B cell (primary cell): ENCODE measurements at places on chromosomes 1 and 21. TPM values are rescaled to one million over a fixed set of nuclear protein-coding genes. Genes with fewer than 3 reads are reported as not detected.
A peak's percentile ranks its signal among the peaks of the same experiment; 100 is the strongest.

NECTIN4 gene
- not detected in 2 replicates for total RNA-seq

DNA sequence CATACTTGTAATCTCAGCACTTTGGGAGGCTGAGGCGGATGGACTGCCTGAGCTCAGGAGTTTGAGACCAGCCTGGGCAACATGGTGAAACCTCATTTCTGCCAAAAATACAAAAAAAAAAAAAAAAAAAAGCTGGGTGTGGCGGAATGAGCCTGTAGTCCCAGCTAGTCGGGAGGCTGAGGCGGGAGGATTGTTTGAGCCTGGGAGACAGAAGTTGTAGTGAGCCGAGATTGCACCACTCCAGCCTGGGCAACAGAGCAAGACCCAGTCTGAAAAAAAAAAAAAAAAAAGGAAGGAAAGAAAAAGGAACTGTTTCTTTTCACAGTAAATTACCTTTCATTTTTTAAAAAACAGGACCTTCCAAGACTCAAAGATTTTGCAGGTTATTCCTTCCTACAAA is 29.5 kb downstream of the LIN9 start:
- DNase-seq = no peak

- DNase-seq = no peak
Measured at GRCh38 chr1:59418363-59419144, 121.7 kb downstream of the FGGY start.

GPR25 gene
- total RNA-seq = 1.8 and 3.1 TPM in 2 replicates

DNA sequence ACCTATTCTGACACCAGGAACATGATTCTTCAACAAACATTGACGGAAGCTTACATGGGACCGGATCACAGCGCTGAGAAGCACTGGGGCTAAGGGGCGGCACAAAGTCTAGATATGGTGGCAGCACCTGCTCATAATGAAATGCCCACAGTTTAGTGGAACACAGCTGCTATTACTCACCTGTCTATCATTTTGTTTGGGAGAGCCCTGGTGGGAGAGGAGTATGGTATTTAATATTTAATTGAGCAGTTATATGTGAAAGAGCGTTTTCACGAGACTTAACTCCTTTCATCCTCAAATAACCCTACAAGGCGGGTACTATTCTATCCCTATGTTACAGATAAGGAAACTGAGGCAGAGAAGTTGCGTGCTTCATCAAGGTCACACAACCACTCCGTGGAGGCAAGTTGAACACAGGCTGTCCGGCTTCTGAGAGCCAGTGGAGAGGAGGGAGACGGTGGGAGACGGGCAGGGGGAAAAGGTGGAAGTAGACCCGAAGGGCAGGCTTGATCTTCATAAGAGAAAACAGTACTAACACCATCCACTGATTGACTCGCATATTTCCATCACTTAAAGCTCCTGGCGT is 790 bp upstream of the TSNAX start:
- peak; percentile 22 for DNase-seq

GRCh38 chr1:4079815-4080214 is 179.7 kb upstream of the C1orf174 start:
- no peak for DNase-seq

DNA sequence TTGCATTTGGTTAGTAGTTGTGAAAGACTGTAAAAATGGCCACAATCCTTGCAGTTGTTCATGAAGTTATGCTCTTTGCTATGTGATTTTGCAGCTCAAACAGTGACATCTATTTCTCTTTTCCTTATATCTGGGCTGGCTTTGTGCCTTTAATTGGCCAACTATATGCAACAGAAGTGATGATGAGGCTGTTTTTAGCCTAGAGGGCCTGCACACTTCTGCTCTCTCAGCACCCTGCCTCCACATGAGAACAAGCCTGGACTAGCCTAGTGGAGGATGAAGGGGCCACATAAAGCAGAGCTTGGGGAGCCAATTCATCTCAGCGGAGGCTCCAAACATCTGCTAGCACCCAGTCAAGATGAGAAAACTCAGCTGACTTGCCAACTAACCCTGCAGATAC is 339.8 kb downstream of the OMA1 start:
- DNase-seq = no peak

GRCh38 chr1:6040861-6041415 is 4.8 kb upstream of the KCNAB2 start:
- DNase-seq = no peak

DNA sequence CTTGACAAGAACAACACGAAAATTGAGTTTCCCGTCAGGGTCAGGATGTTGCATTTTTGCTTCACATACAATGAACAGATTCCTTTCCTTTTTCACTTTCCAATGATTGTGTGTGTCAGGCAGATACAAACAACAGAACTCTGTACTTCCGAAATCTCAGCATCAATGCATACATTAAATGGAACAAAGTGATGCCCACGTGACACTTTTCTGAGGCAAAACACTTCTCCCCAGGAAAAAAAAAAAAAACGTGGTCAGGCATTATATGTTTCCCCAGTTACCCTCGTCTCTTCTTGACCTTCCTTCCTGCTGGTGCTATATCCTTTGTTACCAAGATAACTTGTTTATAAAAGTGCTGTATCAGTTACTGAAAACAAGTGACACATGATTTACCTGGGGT is 181.8 kb downstream of the ZNF281 start:
- no peak for DNase-seq

DNA sequence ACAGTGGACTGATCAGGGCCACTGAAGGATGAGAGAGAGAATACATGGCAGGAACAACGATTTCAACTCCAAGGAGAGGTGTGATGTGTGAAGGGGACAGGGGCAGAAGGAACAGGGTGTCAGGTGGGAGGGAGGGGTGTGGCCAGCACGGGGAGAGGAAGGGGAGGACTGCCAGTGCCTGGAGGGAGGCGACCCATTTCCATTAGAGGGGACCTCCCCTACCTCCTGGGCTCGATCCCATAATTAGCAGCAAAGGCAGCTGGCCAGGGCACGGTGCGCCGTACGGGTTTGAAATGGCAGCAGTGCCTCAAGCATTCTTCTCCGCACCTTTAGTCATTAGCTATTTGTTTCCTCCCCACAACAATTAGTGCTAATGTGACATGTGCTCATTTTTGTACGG is 22.7 kb downstream of the CRYAA start:
- no peak for DNase-seq

DNA sequence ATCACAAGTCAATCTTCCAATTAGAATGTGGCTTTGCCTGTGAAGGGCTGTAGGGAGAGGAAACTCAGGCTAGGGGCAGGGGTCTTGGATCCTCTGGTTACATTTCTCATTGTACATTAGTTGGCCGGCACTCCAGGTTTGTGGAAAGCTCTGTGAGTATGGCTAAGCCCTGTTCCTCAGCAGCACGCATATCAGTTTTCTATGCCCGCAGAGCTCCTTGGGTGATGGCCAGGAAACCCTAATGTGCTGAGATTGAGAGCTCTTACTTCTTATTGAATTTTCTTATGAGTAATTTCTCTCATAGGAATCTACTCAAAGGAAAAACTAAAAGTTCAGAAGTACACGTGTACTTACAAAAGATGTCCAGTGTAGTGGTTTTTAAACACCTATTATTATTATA is 30.7 kb upstream of the STMN1 start:
- no peak for DNase-seq

DNA sequence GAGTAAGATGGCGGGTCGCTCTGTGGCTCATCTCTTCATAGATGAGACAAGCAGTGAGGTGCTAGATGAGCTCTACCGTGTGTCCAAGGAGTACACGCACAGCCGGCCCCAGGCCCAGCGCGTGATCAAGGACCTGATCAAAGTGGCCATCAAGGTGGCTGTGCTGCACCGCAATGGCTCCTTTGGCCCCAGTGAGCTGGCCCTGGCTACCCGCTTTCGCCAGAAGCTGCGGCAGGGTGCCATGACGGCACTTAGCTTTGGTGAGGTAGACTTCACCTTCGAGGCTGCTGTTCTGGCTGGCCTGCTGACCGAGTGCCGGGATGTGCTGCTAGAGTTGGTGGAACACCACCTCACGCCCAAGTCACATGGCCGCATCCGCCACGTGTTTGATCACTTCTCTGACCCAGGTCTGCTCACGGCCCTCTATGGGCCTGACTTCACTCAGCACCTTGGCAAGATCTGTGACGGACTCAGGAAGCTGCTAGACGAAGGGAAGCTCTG is 2.4 kb downstream of the TNFAIP8L2 start:
- DNase-seq = no peak

ZNF648 gene
- not detected in 2 replicates for total RNA-seq

DNA sequence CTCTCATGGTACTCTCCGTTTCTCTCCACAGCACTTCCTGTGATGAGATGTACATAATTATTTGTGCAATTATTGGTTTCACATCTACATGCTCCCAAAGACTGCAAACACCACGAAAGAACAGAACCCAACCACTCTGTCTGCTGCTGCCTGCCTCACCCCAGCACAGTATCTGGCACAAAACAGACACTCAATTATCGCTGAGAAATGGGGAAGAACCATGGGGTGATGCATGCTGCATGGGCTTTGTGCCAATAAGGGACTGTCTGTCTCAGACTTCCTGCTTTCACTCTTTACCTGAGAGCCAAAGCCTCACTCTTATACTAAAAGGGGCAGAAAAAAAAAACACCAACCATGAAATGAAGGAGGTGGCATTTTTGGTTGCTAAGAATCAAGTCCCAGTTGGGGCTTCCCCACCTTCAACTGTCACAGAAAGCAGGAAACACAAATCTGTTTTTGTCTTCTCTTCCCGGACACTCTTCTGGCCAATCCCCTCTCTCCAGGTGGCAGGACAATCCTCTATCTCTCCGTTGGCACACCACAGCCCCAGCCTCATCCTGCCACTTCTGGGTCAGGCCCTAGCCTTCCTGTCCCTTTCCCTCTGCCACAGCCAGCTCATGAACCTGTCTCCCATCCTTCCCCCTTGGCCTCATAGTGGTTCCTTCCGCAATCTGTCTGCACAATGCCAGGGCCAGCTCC is 82.0 kb downstream of the TGFBR3 start:
- DNase-seq = peak; percentile 48

GRCh38 chr21:43024439-43025136 is 50.2 kb downstream of the PKNOX1 start:
- DNase-seq = no peak

NFASC gene
- total RNA-seq = 0.10 and 0.39 TPM in 2 replicates

GRCh38 chr1:5818755-5819154 is 173.5 kb downstream of the NPHP4 start:
- no peak for DNase-seq
